ENCODE measurements at places on chromosomes 3 and 15.

GRCh38 chr3:142849148-142849547 lies 39.7 kb downstream of the PCOLCE2 start:
- no peak for DNase-seq

GRCh38 chr3:23402728-23403492 lies 199.8 kb downstream of the UBE2E2 start:
- DNase-seq, result no peak

- no peak for DNase-seq
These were observed 58.6 kb upstream of the ZBED2 start for GRCh38 chr3:111653766-111654165.

DNA sequence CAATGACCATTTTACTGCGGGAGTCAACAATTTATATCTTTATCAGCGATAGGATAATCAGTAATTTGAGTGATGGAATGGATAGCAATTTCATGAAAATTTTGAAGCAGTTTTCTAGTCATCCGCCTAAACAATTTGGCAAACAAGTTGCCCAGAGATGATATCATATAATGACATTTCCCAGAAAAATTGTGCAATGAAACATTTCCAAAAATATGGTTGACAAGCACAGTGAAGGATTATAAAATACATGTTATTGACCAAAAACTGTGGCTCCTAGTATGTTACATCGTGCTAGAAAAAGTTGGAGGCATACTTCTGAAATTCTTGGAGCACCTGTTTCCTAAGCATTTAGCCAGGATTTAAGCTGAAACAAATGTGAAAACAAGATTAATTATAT lies 145.1 kb downstream of the GHSR start:
- DNase-seq, result no peak

GRCh38 chr15:54354341-54354740 lies 376.1 kb downstream of the UNC13C start:
- DNase-seq, result no peak

- peak; percentile 78 for DNase-seq
These were observed 15.7 kb upstream of the AEN start for GRCh38 chr15:88605189-88606069.

DNA sequence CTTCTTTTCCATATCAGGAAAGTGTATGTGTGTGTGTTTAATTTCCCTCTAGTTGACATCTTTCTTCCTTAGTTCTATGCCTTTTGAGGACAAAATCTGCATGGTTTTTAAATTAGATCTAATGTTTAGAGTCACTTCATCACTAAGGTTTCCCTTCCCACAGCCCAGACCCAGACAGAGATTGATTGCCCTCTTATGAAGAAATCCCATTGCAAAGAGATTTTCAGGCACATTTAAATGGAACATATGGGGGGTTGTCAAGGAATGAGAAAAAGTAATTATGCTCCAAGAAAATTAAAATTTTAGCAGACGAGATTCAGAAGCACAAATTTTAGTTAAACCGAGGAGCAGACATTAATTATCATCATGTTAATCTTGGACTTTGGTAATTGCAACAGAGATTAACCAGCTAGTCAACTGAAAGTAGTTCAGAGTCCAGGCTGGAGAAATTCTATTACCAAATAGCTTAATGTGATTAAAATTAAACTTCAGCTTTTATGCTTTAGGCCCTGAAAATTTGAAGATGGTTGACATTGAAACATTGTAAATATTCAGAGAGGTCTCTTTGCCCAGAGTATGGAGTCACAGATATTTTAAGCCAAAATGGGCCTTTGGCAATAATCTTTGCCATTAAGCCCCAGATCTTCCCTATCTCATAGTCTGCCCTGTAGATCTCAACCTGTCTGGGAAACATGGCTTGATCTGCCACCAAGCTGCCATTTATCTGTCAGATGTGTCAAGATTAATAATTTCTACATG lies 143.4 kb downstream of the TMEM108 start:
- no peak for DNase-seq

DNA sequence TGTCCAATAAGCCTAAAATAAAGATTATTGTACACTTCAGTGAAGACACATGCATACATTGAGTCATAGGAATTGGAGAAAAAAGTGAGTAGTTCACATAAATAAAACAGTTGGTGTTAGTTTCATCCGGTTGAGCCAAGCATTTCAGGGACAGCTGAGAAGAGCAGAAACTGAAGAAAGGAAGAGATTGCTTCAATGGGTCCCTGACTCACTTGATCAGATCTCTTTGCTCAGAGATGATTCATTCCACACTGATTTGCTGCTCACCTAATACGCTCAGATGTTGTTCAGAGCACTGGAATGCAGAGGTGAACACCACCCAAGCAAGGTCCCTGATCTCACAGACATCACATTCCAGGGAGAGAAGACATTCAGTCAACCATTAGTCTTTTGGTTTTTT lies 93.7 kb downstream of the RAD18 start:
- no peak for DNase-seq

GRCh38 chr3:142235690-142236089 lies 10.3 kb upstream of the GK5 start:
- no peak for DNase-seq

- no peak for DNase-seq
These were observed 55.3 kb downstream of the ADAMTSL3 start for GRCh38 chr15:83709241-83709640.

GRCh38 chr3:143482106-143483088 lies 362.8 kb downstream of the CHST2 start:
- no peak for DNase-seq

DNA sequence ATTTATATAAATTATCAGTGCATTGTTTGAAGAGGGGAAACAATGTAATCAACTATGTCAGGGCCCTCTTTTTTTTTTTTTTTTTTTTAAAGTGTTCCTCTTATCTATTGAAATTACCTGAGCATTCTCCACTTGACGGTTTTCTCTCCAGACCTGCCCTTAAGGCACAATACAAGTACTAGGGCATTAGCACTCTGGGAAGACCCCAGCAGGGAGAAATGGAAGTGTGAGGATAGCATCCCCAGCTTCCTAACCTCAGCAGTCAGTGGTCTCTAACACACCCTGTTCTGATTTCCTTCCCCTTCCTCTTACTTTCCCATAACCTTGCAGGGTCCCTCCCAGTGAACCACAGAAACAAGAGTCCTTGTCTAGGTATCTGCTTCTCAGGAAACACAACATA lies 458.3 kb upstream of the ARL6 start:
- DNase-seq, result no peak
